GM12878 (cell line): ENCODE measurements at places on chromosomes 3 and 15. TPM values are rescaled to one million over a fixed set of nuclear protein-coding genes. Genes with fewer than 3 reads are reported as not detected.

DNA sequence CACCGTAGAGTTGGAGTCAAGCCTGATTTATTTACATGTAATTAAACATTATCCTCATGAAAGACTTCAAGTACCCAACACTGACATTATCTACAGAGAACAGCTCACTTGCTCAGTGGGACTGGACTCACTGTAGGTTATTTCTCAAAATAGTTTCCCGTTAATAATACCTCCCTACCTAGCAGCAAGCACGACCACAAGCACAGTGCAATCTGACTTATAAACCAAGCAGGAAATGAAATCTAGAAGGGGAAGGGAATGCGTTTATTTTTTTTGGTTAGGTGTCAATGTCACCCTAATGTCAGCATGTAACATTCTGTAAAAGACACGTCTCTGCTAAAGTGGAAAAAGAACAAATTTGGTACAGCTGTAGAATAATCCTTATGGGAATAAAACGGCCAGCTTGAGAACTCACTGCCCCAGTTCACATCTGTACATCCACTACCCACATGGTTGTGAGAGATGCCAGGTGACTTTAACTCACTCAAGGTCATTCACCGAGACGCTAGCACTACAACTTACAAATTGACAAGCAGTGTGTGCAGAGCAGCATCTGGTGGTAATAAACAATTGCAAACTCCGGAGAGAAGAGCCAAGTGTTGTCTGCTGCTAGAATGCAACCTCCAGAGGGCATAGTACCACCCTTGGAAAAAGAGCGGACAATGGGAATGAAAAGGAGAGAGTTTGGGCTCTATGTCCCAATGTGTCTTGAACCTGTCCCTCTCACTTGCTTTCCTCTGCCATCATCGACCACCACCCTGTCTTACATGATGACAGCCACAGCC is 242.5 kb downstream of the CADPS start:
- DNase-seq = no peak

Gene PIF1
- 36.9 and 39.5 TPM in 2 replicates for total RNA-seq

DNA sequence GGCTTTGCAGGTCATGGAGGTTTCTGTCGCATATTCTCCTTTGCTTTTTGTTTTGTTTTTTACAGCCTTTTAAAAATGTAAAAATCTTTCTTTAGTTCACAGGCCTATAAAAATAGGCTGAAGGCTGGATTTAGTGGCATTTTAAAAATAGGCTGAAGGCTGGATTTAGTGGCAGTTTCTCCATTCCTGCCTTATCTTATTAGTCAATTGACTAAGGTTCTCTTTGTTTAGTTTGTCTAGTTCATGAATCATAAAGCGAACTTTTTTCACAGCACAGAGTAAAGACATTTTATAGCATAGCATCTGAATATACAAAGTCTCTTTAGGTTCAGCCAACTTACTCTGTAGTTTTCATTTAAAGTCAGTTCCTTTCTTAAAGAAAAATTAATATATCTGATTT is 31.4 kb downstream of the AP4E1 start:
- DNase-seq = no peak

GRCh38 chr15:68793776-68794175 is 26.9 kb downstream of the ANP32A start:
- DNase-seq = no peak

Gene RBMS3
- total RNA-seq = 3.4 and 4.4 TPM in 2 replicates

Gene SNURF
- total RNA-seq = 12.0 and 19.2 TPM in 2 replicates

GRCh38 chr3:148873977-148874376 is 8.9 kb downstream of the CPA3 start:
- DNase-seq = no peak

DNA sequence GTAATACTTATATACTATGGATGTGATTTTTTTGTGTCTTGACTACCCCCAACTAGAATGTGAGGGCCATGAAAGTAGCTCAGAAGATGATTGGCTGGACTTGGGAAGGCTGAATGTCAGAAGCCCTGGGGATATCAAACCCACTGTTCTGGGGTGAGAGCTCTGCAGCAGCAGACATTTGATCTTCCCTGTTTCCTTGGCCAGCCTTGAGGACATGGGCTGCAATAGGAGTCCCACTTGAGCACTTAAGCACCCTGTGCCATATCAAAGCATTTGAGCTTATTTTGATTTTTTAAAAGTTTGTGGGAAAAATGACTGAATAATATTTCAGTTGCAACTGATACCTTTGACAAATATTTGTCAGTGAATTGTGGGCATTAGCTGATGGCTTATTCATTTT is 21.7 kb downstream of the GTF2E1 start:
- DNase-seq = no peak

GRCh38 chr15:68830141-68830785 is 9.6 kb upstream of the ANP32A start:
- no peak for DNase-seq

DNA sequence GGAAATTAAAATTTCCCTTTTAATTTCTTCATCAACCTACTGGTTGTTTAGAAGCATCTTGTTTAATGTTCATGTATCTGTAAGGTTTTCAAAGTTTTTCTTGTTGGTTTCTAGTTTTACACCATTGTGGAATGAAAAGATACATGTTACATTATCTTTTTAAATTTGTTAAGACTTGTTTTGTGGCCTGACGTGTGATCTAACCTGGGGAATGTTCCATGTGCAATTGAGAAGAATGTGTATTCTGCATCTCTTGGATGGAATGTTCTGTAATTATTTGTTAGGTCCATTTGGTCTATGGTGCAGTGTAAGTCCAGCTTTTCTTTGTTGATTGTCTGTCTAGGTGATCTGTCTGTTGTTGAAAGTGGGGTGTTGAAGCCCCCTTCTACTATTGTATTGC is 45.7 kb downstream of the THSD4 start:
- no peak for DNase-seq

Gene ARHGAP31
- total RNA-seq = 26.4 and 27.4 TPM in 2 replicates

DNA sequence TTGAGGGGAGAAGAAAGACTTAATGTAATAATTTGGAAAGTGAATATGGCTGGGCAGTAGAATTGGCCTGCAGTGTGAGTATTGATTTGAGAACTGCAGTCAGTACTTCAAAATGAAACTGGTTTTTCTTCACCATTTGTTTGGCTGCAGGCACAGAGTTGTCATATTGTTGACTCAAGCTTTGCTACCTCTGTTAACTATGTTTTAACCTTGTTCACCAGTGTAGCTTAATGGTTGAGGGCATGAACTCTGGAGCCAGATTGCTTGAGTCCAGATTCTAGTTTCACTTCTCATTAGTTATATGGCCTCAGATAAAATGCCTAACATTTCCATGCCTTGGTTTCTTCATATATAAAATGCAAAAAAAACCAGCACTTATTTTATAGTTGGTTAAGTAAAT is 64.1 kb downstream of the CFAP44 start:
- peak; percentile 2 for DNase-seq

Gene RRP9
- 55.2 and 56.0 TPM in 2 replicates for total RNA-seq

Gene FSIP1
- total RNA-seq = 0.36 and 0.43 TPM in 2 replicates

GRCh38 chr15:68230157-68231100 is 901 bp upstream of the CLN6 start:
- peak; percentile 51 for DNase-seq

GRCh38 chr15:96328181-96328876 is 2.2 kb upstream of the NR2F2 start:
- DNase-seq = no peak

Gene NR1I2
- total RNA-seq = 0.90 and 0.96 TPM in 2 replicates

DNA sequence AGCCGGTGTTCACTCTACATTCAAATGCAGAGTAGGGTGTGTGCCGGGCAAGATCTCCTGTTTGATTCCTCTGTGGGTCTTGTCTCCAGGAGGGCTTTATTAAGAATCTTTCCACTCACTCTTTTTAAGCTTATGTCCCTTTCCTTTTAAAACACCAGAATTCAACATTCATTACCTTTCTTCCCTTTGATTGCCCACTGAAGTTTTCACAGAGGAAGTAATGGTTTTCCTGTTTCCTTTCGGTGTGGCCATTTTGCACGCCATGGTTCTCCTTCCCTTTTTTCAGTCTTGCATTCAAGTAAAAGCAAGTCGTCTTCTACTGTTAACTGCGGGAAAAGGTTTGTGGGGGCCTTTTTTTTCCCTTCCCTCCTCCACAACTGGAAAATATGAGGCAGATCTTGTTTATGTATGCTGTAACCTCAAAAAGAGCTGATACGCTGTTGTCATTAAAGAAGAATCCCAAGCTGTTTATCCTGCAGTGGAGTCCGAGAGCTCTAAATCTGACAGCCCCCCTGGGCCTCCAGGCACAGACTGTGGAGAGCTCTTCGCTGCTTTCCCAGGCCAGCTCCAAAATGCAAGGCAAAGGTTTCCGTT is 40.5 kb downstream of the FILIP1L start:
- DNase-seq = no peak

Gene MORF4L1
- 227 and 245 TPM in 2 replicates for total RNA-seq

Gene AP3B2
- not detected in 2 replicates for total RNA-seq

DNA sequence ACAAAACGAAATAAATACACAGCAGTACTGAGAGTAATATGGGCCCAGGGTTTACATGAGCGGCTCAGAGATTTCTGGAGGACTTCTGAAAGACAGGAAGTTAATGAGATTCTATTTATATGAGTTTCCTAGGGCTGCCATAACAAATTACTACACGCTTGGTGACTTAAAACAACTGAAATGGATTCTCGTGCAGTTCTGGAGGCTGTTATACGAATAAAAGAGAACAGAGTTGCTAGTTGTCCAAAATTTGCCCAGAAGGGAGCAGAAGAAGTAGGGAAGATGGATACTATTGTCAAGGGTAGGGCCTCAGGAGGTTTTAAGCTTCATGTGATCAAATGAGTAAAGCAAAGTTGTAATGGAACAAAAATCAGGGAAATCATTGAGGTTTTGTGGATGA is 173.1 kb upstream of the LYSMD4 start:
- no peak for DNase-seq

GRCh38 chr15:52100807-52101442 is 11.7 kb downstream of the BCL2L10 start:
- DNase-seq = peak; percentile 69

DNA sequence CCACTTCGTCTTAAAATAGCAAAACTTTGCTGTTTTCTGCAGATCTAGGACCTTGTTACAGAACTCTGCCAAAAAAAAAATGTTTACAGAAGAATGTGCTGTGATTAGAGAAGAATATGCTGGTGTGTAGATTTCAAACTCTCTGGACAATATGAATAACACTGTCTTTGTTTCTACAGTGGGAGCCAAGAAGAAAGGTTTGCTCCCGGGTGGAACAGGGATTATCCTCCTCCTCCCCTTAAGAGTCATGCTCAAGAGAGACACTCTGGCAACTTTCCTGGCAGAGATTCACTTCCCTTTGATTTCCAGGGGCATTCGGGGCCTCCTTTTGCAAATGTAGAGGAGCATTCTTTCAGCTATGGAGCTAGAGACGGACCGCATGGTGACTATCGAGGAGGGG is 27.3 kb downstream of the RBM6 start:
- no peak for DNase-seq

- DNase-seq = no peak
Measured at GRCh38 chr3:53224536-53224935, 31.3 kb downstream of the TKT start.

- peak; percentile 87 for DNase-seq
Measured at GRCh38 chr3:56725175-56725574, 42.1 kb upstream of the TASOR start.

DNA sequence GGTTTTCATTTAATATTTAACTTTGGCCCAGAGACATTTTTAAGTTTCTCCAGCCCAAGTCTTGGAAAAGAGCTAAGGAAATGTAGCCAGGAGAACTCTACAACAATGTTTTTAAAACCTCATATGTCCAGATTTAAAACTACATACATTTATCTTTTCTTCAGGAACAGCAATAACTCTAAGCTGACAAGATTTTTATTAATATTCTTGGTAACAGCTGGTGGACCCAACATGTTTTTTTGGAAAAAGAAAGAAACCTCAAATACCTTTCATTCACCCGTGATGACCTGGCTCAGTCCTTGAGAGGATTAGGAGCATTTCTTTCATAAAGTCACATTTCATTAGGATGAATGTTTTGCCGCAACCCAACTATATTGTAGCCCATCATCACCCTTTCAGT is 50.4 kb upstream of the CMSS1 start:
- DNase-seq = no peak

Gene WDR72
- 0.03 TPM in 1 of 2 replicates, not detected in the other for total RNA-seq

DNA sequence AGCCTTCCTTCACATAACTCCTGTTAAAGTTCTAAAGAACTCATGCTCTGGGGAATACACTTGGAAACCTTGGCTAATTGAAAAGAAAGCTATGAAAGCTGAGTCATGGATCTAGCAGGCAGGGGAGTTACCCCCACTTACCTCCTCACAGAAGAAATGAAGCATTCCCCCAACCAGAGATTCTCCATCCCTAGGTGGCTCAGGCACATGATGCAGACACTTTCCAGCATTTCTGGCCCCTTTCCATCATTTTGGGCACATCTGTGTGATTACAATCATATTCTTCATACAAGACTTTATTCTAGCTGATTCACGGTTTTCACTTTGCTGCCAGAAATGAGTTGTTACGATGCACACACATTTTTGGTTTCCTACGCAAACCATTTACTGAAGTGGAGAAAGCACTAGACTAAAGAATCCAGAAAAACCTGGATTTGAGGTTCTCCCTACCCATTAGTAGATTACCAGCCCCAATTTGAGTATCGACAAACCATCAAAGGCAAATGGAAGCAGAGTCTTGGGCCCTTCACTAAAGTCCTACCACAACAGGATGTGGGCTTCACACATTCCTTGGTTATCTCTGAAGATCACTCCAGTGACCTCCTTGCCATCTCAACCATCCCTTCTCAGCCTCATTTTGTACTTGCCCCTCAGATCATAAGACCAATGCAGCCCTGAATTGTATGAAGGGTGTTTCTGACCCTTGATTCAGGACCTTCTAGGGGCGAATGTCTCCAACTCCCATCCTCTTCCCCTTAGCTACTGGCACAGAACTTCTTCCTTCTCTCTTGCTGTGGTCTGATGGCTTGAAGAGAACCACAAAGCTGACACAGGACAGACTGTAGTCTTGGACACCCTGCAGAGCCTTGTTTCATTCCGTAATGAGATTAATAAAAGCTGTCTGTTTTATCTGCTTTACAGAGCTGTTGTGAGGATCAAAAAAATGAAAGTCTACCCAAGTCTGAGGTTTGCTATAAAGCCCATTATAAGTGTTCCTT is 42.5 kb upstream of the SNRK start:
- DNase-seq = no peak

DNA sequence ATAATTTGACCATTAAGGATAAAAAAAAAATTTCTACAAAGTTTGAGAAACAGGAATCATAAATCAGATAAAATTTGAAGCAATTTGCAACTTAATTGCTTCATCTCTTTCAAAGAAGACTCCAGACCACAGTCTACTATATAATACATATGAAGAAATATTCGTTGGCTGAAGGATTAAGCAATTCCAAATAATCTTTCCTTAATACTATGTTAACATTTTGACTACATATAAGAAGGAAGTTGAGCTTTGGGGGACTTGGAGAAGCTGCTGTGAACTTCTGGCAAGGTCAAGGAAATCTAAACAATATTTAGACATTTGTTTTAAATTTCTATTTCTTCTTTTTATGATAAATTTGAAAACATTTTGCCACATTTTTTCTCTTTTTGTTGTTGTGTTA is 13.5 kb upstream of the GABRR3 start:
- no peak for DNase-seq

DNA sequence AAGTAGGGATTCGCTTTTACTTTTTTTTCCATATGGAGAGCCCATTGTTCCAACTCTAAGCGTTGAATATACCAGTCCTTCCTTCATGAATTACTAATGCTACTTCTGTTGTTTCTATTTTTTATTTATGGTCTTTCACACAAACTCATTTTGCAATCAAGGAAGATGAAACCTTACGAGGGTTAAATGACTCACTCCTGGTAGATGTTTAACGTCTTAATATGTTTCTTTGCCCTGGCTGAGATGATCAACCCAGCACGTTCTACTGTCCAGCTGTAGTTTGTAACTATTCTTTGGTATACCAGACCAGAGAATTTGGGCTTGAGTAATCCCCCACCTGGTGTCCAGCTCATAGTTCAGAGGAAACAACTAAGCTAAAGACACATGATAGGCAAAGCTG is 23.1 kb downstream of the CDCP1 start:
- DNase-seq = peak; percentile 62
